ENCODE measurements at places on chromosomes 1 and 21. TPM values are rescaled to one million over a fixed set of nuclear protein-coding genes. Genes with fewer than 3 reads are reported as not detected.
A peak's percentile ranks its signal among the peaks of the same experiment; 100 is the strongest.

DNA sequence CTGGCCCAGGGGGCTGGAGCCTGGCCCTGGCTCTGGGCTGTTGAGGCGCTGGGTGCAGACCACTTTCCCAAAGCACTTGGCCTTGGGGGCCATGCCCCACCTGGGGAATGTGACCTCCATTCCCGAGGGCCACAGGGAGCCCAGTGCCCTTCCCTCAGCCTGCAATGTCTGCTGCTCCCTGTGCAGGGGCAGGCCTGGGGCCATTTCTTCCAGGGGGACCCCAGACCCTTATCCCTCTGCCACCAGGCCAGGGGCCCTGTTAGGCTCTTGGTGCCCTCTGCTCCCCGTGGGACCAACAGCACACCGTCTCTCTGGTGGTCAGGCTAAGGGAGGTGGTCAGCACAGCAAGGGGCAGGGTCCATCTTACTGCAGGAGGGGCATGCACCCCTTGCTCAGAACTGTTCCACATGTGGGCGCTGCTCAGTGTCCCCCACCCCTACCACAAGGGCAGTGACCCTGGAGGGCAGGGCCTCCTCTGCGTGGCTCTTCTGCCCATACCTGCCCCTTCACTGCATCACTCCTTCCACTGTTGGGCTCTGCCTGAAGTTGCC lies 1.1 kb upstream of the TMEM52 start:
- no peak for DNase-seq

GRCh38 chr1:85366391-85367170 lies 90.1 kb upstream of the BCL10 start:
- DNase-seq, result no peak

DNA sequence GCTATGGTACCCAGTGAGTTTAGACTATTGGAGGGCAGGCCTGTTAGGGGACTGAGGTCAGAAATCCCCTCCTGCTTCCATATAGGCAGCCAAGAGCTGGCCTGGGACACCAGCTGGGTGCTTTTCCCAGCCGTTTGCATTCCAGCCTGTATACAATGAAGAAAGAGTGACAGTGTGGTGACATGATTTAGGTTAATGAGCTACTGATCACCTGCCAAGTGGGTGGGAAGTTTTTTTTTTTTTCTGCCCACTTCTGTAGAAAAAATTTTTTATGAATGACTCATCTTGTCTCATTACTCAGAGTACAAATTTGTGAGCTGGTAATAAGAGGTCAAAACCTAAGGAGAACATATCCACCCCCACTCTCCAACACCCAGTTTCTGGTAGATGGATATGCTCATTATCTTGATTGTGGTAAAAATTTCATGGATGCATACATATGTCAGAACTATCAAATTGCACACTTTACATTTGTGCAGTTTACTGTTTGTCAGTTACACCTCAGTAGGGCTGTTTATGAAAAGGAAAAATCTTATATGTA lies 16.4 kb upstream of the CGN start:
- peak; percentile 93 for DNase-seq

GRCh38 chr1:117339866-117340700 lies 27.2 kb upstream of the MAN1A2 start:
- peak; percentile 94 for DNase-seq

The UBXN11 gene
- total RNA-seq, result 9.6 TPM

The ACTN2 gene
- total RNA-seq, result 0.05 TPM

The TMCC2 gene
- 4.7 TPM for total RNA-seq
